ENCODE measurements at places on chromosomes 2 and 18.

- no peak for DNase-seq
Measured at GRCh38 chr2:145112467-145112866, 592.5 kb upstream of the ZEB2 start.

DNA sequence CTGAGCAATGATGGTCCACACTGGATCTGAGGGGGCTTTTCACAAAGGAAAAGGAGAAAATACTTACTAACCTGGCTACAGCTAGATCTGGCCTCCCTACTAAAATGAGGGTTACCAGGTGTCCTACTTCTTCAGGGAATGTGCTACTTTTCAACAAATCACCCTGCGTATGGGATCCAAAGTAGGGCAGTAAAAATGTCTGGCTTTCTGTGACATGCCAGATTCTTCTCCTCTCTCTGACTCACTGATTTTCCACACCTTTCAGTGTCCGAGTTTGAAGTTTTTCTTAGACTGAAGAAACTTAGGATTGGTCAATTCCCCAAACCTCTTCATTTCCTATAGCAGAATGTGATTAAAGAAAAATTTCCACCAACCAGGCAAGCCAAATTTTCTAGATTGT, 71.2 kb downstream of the SLC8A1 start:
- no peak for DNase-seq

DNA sequence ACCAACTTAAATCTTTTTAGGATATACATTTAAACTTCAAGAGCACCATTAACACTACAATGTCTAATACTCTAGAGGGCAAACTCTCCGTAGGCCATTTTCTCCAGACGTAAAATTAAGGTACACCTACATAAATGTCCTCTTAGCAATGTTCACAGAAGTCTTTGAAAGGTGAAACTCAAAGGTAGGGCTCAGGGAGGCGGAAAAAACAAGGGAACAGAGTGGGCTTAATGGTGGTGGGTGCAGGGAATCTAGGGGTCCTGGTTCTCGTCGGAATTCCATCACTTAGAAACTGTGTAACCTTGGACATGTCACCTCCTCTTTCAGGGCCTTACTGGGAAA, 668 bp downstream of the NFU1 start:
- no peak for DNase-seq

GRCh38 chr18:1528964-1529509, 624.4 kb downstream of the ADCYAP1 start:
- no peak for DNase-seq

DNA sequence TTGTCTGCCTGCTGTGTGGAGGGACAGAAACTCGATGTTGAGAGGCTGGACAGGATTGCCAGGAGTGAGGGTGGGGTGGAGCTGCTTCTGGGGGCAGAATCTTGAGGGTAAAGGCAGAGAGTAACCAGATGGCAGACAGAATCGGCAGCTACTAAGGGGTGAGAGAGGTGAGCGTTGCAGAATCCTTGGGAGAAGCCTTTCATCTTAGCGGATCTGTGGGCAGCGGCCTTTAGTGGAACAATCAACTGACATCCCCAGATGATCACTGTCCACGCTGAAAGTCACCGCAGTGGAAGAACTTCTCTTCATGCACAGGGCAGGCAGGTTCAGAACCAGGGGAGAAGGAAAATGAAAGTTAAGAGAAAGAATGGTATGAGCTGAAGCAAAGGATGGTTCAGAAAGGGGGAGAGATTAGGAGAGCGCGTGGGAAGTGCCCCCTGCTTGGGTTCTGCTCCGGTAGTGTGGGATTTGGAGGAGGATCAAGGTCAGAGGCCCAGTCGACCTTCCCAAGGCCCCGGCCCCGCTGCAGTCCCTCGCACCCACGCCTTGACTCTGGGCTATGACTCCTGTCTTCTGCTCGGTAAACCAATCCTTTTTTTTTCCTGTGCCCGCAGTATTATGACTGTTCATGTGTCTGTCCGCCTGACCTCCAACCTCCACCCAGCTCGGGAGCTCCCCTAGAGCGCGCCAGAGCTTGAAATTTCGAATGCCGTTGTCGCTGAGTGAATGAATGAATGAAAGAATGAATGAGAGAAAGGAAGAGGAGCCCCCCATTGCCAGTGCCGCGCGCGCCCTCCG, 584 bp downstream of the BOLA3 start:
- DNase-seq = peak; percentile 20

GRCh38 chr2:61671561-61672315, 133.6 kb upstream of the XPO1 start:
- no peak for DNase-seq

- no peak for DNase-seq
Measured at GRCh38 chr2:86050301-86050700, 55.4 kb downstream of the POLR1A start.

GRCh38 chr2:232213176-232213575, 165.4 kb upstream of the ALPP start:
- DNase-seq = no peak

- DNase-seq = no peak
Measured at GRCh38 chr2:157897106-157897971, 21.2 kb upstream of the ACVR1 start.

GRCh38 chr2:49973436-49973835, 819.1 kb upstream of the FSHR start:
- no peak for DNase-seq

GRCh38 chr18:49863769-49864621, 50.7 kb upstream of the ACAA2 start:
- DNase-seq = no peak

DNA sequence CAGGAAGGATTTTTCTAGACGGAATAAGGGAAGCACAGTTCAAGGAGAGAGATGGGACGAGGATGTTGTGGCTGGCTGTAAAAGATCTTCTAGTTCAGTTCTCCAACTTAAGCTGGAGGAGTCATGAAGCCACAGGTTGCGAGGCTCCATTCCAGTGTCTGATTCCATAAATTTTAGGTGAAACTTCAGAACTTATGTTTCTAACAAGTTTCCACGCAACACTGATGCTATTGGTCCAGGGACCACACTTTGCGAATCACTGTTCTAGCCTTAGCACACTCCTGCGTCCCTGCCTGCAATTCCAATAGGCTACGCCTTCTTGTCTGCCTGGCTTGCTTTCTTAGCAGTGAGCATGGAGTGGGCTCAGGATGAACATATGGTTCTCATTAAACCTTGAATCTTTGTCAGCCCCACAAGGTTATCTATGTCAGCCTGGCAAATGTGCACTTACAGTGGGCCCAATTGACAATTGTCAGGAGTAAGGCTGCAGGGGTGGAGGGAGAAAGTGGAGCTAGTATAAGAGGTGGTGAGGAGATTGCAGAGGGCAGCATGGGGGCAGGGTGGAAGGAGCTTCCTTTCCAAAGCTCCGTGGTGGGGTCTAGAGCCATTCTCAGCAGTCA, 438.1 kb upstream of the ST6GAL2 start:
- DNase-seq = no peak

- no peak for DNase-seq
Measured at GRCh38 chr18:69956665-69957620, 9.3 kb upstream of the CD226 start.

Data from RWPE1 (cell line).